ENCODE measurements at places on chromosomes 3 and 15. TPM values are rescaled to one million over a fixed set of nuclear protein-coding genes. Genes with fewer than 3 reads are reported as not detected.

The SCG5 gene
- 2.2 TPM for total RNA-seq

The POC1A gene
- total RNA-seq, result 15.5 TPM

The LTK gene
- total RNA-seq, result 0.06 TPM

The PTX3 gene
- total RNA-seq, result 0.80 TPM

The PDIA3 gene
- 323 TPM for total RNA-seq

The GOLGA6B gene
- total RNA-seq, result 0.09 TPM

The GRM7 gene
- total RNA-seq, result not detected
